Stromal cell of bone marrow (primary cell): ENCODE measurements at places on chromosomes 11 and 22.

GRCh38 chr11:62012451-62012831 is 45.0 kb upstream of the FTH1 start:
- DNase-seq, result peak; percentile 18

- no peak for DNase-seq
These were observed 85.9 kb downstream of the WNT7B start for GRCh38 chr22:45891021-45891421.

DNA sequence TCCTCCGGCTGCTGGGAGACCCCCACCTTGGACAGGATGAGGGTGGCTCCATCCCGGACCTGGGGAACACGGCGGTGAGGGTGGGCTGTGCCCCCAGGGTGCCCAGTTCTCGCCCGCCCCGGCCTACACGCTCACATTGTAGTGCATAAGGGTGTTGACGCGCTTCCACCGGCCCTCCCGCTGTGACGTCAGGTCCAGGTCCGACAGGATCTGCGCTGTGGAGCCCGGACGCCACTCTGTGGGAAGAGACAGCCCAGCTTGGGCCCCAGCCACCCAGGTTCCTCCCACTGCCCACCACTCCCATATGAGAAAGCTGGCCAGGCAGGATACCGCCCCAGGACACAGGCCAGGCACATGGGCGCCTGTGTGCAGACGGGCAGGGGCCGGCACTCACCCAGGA is 8.3 kb upstream of the MAPK11 start:
- DNase-seq, result no peak

GRCh38 chr22:27099946-27100722 is 442.7 kb downstream of the MIAT start:
- no peak for DNase-seq

GRCh38 chr11:45028911-45029682 is 78.4 kb upstream of the TP53I11 start:
- DNase-seq, result no peak

- no peak for DNase-seq
These were observed 59.2 kb downstream of the TRIM44 start for GRCh38 chr11:35721651-35722282.

DNA sequence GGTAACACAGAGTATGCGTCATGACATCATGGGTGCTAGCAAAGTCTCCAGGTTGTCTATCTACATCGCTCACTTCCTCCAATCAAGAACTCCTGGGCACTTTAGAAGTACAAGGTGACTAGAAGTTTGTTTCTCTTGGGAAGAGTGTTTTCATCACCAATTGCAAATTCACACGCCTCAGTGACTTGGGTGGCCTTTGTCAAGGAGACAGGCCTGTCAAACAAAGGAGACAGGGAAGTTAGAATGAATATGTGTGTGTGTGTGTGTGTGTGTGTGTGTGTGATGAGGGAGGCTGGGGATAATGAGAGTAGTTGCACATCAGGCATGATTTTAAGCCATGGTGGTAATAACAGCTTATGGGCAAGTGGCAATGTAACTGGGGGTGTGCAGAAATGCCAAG is 953.2 kb downstream of the OPCML start:
- DNase-seq, result no peak

DNA sequence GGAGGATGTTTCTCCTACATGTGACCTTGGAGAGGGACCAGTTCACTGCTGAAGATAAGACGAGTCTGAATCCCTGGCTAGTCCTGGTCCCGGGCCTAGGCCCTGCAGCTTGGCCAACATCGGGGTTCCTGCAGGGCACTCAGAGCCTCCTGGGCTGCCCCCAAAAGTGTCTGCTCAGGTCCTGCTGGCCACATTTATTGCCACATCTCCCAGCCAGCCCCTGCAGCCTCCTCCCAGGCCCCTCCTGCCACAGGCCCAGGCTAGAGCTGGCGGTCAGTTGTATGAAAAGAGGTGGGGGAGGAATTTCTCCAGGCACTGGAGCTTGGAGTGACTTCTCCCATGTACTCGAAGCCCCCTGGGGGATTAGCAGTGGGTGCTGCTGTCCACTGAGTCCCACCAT is 56.5 kb upstream of the PPARA start:
- DNase-seq, result no peak

GRCh38 chr11:72430741-72431570 is 3.4 kb downstream of the CLPB start:
- DNase-seq, result peak; percentile 31

GRCh38 chr22:30262112-30262511 is 4.5 kb downstream of the OSM start:
- no peak for DNase-seq

DNA sequence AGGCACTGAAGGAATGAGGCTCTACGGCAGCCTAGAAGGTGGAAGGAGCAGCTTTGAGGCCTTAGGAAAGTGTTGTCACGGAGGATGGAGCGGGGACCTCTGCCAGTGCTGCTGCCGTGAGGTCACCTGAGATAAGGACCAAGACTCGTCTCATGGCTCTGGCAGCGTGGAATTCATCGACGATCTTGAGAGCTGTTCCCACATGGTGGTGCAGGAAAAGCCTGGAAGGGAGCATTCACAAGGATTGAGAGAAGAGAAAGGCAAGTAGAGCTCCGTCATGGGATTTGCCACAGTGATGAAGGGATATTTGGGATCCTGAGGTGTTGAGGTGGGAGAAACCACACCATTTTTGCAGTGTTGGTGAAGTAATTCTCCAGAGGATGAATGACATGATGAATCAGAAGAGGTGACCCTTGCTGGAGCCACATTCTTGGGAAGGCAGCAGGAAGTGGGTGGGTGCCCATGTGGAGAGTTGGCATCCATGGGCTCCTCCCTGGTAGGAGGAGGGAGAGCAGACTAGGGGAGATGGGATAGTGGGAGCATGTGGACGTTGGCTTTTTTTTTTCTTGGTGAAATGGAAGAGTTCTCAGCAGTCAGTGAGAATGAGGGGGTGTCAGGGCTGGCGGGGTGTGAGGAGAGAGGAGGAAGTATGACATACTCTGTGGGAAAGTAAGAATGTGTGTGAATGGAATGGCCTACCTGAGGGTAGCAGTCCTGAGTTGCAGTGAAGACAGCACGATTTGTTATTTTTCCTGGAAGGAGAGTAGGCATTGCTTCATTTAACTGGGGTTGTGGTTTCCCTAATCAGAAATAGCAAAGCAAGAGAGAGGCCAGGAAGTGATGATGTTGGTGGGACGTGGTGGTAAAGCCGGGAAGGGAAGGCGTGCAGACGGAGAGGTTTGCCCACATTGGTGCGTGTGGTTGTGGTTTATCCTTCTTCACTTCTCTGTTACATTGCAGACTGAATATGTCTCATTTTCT is 11.1 kb downstream of the PPP6R3 start:
- peak; percentile 64 for DNase-seq

DNA sequence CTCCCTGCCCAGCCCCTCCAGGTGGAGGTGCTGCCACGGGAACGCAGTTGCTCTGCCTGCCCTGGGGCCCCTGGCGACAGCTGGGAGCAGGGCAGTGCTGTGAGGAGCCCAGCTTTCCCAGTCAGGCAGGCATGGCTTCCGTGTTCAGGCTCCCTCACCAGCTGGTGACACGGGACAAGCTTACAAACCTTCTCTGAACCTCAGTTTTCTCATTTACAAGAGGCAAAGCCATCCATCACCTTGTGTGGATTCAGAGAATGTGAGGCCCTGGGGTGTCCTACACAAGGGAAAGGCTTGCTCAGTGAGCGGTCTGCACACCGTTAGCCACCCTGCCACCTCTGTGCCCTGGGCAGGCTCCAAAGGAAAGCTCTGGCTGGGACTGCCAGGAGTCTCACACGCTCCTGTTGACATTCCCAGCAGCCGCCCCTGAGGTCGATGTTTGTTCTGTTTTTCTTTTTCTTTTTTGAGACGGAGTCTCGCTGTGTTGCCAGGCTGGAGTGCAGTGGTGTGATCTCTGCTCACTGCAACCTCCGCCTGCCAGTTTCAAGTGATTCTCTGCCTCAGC is 23.5 kb downstream of the SUN2 start:
- DNase-seq, result no peak

- no peak for DNase-seq
These were observed 730.6 kb downstream of the METTL15 start for GRCh38 chr11:28838741-28839140.
